ENCODE measurements at places on chromosomes 1 and 21.

DNA sequence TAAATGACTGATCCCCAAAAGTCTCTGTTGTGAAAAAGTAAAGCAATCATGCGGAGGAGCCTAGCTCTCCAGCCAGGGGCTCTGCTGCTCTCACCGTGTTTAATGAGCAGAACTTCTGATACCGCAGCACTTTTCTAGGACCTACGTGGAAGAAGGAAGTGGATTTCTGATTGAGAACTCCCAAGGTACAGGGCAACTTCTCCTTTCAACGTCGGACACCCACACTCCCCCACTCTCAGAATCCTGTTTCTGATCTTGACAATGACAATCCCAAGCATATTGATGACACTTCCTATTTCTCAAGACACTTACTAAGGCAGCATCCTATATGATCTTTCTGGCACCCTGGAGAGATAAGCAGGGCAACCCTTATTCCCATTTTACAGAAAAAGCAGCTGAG lies 78.4 kb downstream of the PROX1 start:
- DNase-seq: no peak

DNA sequence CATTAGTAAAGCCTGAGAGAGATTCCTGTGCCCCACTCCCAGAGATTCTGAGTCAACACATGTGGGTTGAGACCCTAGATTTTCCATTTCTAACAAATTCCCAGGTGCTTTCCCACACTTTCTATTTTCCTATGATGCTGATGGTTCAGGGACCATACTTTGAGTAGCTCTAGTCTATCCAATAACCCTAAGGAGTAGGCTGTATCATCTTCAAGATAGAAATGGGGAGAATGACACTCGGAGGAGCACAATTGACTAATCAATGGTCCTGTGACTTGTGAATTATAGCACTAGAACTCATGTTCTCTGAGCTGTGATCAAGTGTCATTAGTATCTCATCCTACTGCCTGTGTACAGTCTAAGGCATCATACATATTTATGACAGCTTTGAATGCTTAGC lies 232.9 kb upstream of the B3GALT2 start:
- DNase-seq: no peak

DNA sequence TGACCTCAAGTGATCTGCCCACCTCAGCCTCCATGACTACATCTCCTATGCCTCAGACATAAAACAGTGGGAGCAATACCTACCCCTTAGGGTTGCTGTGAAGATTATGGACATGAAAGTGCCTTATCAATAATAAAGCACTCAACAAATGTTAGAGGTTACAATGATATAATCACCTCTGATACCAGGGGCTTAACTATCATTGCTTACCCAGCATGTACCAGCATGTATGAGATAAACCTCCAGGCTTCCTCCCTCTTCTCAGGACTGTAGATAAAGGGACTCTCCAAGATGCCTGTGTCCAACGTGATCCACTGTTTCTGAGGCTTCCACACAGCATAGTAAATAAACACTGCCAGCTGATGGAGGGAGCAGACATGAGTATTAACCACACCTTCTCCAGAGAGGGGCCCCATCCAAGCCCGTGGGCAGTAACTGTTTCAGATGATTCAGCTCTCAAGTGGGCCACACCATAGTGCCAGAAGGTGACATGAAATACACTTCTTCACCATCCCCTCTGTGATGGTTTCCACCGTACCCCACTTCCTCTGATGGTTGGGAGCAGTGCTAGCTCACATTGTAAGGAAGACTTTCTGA lies 26.2 kb downstream of the RHBDL2 start:
- no peak for DNase-seq

DNA sequence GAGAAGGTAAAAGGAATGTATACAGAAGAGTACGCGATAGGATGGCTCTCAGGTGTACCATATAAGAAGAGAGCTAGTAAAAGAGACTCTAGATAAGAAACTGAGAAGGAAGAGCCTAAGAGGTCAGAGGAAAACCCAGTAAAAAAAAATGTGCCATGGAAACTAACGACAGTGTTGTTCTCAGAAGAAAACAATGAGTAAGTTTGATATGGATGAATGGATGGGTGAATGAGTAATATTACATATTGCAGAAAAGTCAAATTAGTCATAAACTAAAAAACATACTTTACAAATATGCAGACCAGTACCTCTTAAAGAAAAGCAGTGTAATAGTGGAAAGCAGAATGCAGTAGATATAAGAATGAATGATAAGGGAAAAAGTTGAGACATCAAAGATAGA lies 316.2 kb downstream of the HMCN1 start:
- no peak for DNase-seq

GRCh38 chr1:188325211-188325610 lies 1496.5 kb downstream of the PLA2G4A start:
- no peak for DNase-seq

GRCh38 chr1:178910023-178910422 lies 39.1 kb upstream of the ANGPTL1 start:
- no peak for DNase-seq

GRCh38 chr1:84582802-84583587 lies 8.8 kb upstream of the CTBS start:
- DNase-seq: no peak

GRCh38 chr1:181335631-181336030 lies 147.7 kb upstream of the CACNA1E start:
- DNase-seq: no peak

- no peak for DNase-seq
Measured at GRCh38 chr21:44619886-44620285, 7.0 kb upstream of the KRTAP10-9 start.

DNA sequence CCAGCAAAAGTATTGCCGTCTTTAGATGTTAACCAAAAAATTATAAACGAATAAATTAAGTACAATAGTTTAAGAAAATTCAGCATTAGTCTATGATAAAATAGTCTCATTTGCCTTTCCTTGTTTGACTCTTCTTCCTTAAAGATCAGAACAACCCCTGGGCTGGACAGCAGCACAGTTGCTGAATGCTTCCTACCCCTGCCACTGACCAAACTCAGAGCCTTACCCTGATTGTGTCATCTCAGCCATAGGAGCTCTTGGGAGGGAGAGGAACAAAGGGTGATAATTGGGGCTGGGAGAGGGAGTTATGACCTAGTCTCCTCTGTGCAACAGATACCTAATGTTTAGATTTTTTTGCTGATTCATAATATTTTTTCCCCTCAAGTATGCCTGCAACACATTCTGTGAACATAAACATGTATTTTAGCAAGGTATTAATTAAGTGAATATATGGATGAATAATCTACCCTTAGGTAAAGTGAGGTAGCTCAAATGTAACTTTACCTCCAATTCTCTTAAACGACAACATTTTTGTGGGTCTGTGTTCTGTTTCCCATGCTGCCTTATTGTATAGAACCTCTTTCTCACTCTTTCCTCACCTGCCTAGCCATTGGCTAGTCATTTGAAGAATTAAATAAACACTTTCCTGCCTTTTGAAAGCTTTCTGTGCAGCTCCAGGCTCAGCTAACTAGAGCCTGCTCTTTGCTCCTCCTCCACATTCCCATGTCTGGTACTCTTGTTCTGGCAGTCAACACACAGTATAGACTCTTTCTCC lies 46.1 kb downstream of the FGGY start:
- no peak for DNase-seq

- DNase-seq: no peak
Measured at GRCh38 chr1:44361478-44361877, 6.4 kb upstream of the ERI3 start.

GRCh38 chr1:114103992-114104391 lies 49.7 kb downstream of the SYT6 start:
- no peak for DNase-seq

DNA sequence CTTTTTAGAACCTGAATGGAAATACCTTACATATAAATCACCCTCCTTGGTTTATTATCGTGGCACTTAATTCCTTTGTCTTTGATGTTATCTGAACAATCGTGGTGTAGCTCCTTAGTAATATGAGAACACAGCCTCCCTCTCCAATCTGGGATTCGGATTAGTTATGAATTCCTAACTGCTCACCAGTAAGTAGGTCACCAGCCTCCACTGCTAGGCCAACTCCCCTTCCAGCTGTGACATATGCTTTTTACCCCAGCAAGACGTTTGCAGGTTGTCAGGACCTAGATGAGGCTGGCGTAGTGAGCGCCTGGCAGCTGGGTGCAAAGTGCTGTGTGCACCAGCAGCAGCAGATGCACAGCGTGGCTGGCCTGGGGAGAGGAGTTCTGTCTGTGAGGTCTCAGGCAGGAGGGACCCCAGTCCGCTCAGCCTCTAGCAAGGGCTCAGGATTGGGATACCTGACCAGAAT lies 38.2 kb downstream of the NTPCR start:
- no peak for DNase-seq

DNA sequence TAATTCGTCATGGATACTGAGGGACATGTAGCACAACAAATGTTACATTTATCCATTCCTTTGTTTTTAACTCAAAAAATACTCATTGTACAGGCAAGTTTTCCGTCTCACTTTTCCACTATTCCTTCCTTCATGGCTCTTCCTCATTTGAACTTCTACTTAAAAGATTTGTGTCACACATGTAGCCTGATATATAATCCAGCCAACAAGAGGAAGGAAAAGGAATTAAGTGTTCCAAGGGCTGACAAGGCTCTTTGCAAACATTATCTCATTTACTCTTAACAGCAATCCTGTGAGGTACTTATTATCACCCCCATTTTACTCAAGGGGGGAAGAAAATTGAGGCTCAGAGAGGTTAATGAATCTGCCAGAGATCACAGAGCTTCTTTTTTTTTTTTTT lies 22.9 kb downstream of the CD244 start:
- DNase-seq: no peak

GRCh38 chr1:225995919-225996864 lies 3.0 kb downstream of the SDE2 start:
- DNase-seq: no peak

GRCh38 chr1:226809785-226810571 lies 60.4 kb upstream of the PSEN2 start:
- no peak for DNase-seq

DNA sequence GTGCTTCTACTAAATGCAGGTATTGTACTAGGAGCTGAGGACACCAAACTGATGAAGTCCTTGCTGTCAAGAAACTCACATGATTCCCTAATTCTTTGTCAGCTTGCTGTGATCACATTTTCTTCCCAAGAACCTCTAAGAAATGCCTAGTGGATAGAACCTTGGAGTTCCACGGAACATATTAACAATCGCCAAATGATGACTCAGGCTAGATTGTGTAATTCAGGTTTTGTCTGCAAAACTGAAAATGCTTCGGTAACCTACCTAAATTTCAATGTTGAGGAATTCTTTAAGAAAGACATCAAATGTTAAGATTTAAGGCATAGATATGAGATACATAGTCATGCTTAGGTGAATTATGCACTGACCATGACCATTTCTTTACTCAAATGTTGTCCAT lies 1.7 kb upstream of the GADD45A start:
- DNase-seq: no peak

DNA sequence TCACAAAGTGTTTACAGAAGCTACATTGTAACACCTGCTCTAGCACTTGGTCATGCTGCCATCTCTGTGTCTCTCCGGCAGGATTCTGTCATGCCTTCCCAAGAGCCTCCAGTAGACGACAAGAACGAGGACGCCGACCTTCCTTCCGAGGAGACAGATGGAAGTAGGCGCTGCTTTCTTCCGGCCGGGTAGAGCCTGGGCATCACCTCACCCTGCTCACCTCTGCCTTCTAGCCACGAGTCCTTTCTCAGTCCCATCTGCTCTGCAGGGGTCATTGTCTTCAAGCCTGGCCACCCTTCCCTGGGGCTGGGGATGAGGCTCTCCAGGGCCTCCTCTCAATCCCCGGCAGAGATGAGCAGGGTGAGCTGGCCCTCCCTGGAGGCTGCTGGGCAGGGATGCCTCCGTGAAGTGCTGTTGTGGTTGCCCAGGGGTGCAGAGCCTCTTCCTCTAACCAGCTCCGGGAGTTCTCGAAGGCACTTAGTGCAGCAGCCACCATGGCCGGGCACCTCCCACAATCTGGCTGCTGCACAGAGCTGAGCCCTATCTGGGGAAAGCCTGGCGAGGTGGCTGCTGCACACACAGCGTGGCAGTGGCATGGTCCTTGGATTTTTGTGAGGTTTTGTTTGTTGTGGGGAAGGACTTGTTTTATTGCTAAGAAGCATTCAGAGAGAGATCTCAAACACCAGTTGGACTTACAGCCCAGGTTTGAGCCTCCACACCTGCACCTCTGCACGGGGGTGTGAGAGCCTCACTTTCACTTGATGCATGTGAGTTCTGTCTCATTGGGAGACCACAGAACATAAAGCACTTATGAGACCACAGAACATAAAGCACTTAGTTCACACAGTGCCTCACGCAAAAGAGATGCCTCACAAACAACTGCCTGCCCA lies 48.4 kb downstream of the FAAP20 start:
- no peak for DNase-seq

DNA sequence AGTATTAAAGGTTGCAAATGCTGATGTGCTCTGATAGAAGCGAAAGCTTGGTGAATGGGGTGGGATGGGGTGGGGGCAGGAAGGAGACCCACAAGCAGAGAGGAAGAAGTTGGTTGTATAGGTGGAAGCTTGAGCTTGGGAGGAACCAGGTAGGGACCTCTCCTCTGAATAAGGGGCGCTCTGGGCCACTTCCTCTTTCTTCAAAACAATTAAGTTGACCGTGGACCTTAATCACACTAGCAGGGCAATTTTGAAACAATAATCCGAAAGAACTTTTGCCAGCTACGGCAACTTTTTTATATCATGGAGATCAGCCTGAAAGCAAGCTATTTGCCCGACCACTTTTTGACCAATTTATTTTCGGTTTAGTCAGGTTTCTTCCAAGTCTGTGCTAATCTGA lies 1.9 kb upstream of the DYRK1A start:
- DNase-seq: no peak

DNA sequence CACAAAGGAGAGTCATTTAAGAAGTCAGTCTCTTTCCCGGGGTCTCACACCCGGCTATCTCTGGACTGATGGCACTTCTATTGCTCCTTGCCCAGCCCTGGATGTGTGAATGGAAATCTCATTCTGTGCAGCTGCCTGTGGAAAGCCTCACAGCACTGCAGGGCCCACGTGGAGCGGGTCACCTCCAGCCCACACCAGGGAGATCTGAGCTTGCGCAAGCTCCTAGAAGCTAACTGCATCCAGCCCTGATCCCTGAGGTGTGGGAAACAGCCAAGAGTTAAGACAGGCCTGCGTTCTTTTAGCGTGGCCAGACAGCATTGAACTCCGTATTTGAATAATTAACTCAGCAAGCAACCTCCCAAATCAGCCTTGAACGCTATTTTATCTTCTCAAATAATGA lies 150.5 kb downstream of the LRIG2 start:
- no peak for DNase-seq

DNA sequence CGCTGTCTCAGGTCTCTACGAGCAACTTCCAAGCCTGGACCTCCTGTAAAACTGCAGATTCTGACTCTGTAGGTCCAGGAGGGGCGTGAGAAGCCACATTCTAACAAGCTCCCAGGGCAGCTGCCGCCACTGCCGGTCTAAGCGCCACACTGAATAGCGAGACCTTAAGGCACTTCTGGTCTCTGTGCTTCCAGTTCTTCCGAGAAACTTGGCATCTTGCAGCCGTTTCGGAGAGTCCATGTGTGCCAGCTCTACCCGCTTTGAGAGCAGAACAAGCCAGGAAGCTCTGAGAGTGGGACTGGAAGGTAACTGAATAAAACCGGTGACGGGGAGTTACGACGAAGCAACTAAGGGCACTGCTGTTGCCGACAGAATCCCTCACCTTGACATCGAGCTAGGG lies 12.5 kb downstream of the AGT start:
- DNase-seq: no peak
